ENCODE measurements at places on chromosomes 12 and 14. TPM values are rescaled to one million over a fixed set of nuclear protein-coding genes. Genes with fewer than 3 reads are reported as not detected.

DNA sequence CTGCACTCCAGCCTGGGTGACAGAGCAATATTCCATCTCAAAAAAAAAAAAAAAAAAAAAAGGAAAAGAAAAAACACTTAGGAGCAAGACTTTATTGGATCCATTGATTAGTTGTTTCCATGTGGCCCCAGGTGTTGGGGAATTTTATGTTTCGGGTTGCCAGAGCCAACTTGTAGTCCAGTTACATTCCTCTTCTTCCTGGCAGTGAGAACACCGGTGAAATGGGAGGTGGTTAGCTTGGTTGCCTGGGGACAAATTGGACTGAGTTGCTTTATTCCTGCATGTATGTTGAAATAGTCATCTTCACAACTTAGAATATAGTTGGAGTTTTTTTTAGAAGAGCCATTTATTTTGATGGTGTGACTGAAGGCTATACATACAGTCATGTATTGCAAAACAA, 12.6 kb downstream of the RCOR1 start:
- no peak for DNase-seq

- DNase-seq, result no peak
These were observed 1.1 kb downstream of the EMP1 start for GRCh38 chr12:13197526-13198143.

The RNASE3 gene
- not detected for total RNA-seq

The INHBC gene
- 0.11 TPM for total RNA-seq

DNA sequence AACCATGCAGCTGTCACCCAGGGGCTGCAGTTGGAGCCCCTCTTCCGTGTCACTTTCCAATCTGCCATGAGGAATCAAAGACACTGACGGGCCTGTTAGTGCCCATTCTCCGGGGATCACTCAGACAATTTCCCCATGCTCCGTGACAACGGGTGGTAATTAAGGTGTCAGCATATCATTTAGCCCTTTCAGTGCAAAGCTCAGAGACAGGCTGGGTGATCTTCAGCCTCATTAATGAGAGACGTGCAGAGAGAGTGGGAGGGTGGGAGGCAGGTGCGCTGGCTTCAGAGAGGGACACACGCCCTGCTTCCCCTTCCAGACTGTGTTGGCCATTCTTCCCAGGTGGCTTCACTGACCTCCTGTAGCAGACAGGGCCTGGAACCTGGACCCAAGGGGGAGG, 58.7 kb downstream of the MVK start:
- DNase-seq, result no peak

- DNase-seq, result no peak
These were observed 124.5 kb downstream of the KCNA5 start for GRCh38 chr12:5168148-5168547.

All from CD8-positive, alpha-beta memory T cell (primary cell).